Calu3 (cell line): ENCODE measurements at places on chromosomes 12 and 14. TPM values are rescaled to one million over a fixed set of nuclear protein-coding genes. Genes with fewer than 3 reads are reported as not detected.

KLHL33 gene
- total RNA-seq, result not detected in 2 replicates

FGF23 gene
- total RNA-seq, result not detected in 2 replicates

RNASE3 gene
- total RNA-seq, result not detected in 2 replicates

SP7 gene
- not detected in 2 replicates for total RNA-seq

ENDOU gene
- total RNA-seq, result 0.42 TPM in 1 of 2 replicates, not detected in the other

GRCh38 chr12:41923351-41923750, 221.3 kb downstream of the GXYLT1 start:
- no peaks in the 10 kb centered on the region for H3K27me3 ChIP-seq
- no peaks in the 10 kb centered on the region for H3K36me3 ChIP-seq
- peaks cover under 1% of the 10 kb centered on the region for H3K4me1 ChIP-seq
- H3K4me3 ChIP-seq, result no peak overlapping the region
- no peak overlapping the region for H3K27ac ChIP-seq

- H3K4me1 ChIP-seq, result no peaks in the 10 kb centered on the region
- no peaks in the 10 kb centered on the region for H3K27me3 ChIP-seq
- H3K36me3 ChIP-seq, result no peaks in the 10 kb centered on the region
- DNase-seq, result no peak
- no peak overlapping the region for H3K27ac ChIP-seq
These were observed 467.1 kb upstream of the SOX5 start for GRCh38 chr12:24416423-24417109.

GRCh38 chr14:94022532-94023411, 3.4 kb upstream of the OTUB2 start:
- H3K4me1 ChIP-seq, result peaks cover 65% of the 10 kb centered on the region
- no peak for DNase-seq
- no peak overlapping the region for H3K4me3 ChIP-seq
- H3K27me3 ChIP-seq, result no peaks in the 10 kb centered on the region
- H3K27ac ChIP-seq, result peak overlapping the region; percentile 64

DNA sequence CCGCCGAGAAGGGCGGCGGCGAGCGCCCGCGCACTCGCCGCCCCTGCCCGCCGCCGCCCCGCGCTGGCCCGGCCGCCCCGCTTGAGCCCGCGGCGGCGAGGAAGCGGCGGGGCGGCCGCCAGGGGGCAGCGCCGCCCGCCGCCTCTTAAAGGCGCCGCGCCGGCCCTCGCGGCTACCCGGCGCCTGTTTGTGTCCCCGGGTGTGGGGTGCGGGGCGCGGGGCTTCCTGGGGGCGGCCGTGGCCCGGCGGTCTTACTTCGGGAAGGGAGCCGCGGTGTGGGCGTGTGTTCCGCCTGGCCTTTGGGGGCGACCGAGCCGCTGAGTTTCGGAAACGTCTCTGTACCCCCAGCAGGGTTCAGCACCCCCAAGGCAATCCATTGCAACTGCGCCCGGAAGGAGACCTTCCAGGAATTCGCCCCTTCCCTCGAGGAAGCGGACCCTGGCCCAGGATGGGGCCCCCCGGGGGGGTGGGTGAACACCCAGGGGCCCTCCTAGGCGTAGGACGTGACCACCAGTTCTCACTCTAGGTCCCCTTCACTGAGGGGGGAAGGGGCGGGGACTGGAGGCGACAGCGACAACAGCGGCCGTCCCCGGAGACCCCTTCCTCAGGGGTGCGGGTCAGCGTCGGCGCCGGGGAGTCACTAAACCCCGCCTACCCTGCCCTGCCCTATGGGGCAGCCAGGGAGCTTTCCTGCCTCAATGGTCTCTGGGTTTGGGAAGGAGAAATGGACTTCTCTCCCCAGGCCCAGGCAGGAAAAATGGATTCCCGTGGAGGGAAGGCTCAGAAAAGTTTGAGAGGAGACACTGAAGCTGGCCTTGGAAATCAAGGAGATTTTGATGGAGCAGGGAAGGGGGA, at the start of gene ITPK1:
Gene ITPK1, minus strand, starts transcription at position 105 of the 855 bp plus-strand sequence. CDS start 762 bp downstream, outside the sequence.
- peaks cover 41% of the 10 kb centered on the region for H3K36me3 ChIP-seq
- H3K27ac ChIP-seq, result peak within 1 kb of the TSS; percentile 71
- H3K27me3 ChIP-seq, result no peaks in the 10 kb centered on the region
- peak; percentile 59 for DNase-seq
- peak within 1 kb of the TSS; percentile 86 for H3K4me3 ChIP-seq

GRCh38 chr14:80768646-80769045, 172.9 kb downstream of the CEP128 start:
- H3K36me3 ChIP-seq, result no peaks in the 10 kb centered on the region
- no peak for DNase-seq
- no peaks in the 10 kb centered on the region for H3K27me3 ChIP-seq
- no peak overlapping the region for H3K4me3 ChIP-seq
- H3K4me1 ChIP-seq, result no peaks in the 10 kb centered on the region

DNA sequence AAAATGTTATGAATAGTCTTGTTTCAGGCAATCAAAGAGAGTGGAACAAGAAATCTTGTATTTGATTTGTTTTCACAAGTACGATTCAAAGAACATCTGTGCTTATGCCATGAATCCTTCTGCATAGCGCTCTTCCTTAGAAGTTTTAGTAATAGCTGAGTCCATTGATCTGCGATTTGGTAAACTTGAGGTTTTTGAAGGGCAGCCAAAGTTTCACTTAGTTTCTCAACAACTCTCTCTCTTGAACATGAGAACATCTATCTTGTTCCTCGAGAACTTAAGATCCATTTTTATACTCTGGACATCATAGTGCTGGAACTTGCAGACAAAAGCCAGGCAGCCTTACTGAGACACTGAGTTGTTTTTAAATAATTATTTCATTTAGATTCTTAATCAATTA, 96.2 kb upstream of the USP15 start:
- no peak for DNase-seq

- no peak overlapping the region for H3K27ac ChIP-seq
- no peaks in the 10 kb centered on the region for H3K36me3 ChIP-seq
- no peaks in the 10 kb centered on the region for H3K27me3 ChIP-seq
These were observed 705.1 kb downstream of the MED13L start for GRCh38 chr12:115572440-115572839.

GRCh38 chr14:93332397-93332852, 411 bp downstream of the BTBD7 start:
- H3K36me3 ChIP-seq, result peaks cover 32% of the 10 kb centered on the region
- peaks cover 28% of the 10 kb centered on the region for H3K4me1 ChIP-seq
- H3K27ac ChIP-seq, result peak overlapping the region; percentile 97
- DNase-seq, result peak; percentile 67

GRCh38 chr12:8953773-8954402, 4.4 kb upstream of the M6PR start:
- no peak overlapping the region for H3K4me3 ChIP-seq
- DNase-seq, result no peak
- H3K27me3 ChIP-seq, result no peaks in the 10 kb centered on the region
- H3K36me3 ChIP-seq, result peaks cover 18% of the 10 kb centered on the region
- no peak overlapping the region for H3K27ac ChIP-seq

DNA sequence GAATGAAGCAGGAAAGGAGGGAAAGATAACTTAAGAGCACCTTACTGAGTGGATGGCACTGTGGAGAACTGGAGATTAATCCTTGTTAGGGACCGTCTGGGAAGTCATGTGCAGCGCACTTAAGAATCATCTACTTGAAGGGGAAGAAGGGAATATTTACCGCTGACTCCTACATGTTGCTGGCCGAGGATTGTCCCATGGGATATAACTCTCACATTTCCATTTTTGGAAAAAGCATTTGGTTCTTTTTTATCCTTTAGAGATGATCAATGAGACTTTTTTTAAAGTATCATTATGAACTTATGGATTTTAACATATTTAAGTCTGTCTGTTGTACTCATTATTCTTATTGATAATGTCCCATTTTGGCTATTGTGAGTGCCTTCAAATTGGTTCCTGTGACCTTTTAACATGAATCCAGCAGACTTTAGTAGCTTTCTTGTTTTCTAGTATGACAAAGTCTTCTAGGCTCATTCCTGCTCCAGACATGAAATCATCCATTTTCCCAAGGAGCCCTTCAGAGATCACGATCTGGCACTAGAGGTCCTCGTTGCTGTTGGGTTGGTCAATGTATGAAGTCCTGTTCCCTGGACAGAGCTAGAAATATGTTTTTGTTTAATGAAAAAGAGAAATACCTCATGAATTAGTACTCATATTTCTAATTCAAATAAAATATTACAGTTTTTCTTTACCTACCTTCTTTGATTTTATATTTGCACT, 20.2 kb upstream of the FAM234B start:
- no peak overlapping the region for H3K4me3 ChIP-seq
- H3K27me3 ChIP-seq, result peaks cover 78% of the 10 kb centered on the region
- DNase-seq, result no peak
- no peaks in the 10 kb centered on the region for H3K36me3 ChIP-seq
- H3K27ac ChIP-seq, result no peak overlapping the region
- no peaks in the 10 kb centered on the region for H3K4me1 ChIP-seq

DNA sequence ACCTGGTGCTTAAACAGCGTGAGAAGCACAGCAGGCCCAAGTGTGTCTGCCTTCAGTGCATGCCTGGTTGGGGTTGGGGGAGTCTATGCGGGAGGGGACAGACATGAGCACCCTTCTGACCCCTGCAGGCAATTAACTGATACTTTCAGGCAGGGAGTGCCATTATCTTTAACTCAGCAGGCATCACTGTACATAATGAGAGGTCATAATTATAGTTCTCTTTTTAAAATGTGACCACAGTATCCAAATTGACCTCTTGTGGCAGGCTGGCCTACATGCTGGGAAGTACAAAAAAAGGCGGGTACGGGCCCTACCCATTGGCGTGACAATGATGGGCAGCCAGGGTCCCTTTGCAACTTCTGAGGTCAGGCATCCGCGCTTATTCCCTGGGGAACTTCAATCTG, 209.1 kb downstream of the FOXN3 start:
- H3K27ac ChIP-seq, result no peak overlapping the region
- no peak for DNase-seq
- H3K27me3 ChIP-seq, result no peaks in the 10 kb centered on the region
- no peaks in the 10 kb centered on the region for H3K36me3 ChIP-seq
- no peak overlapping the region for H3K4me3 ChIP-seq

GRCh38 chr14:101504096-101504948, 57.0 kb upstream of the DIO3 start:
- no peaks in the 10 kb centered on the region for H3K4me1 ChIP-seq
- H3K27ac ChIP-seq, result no peak overlapping the region
- H3K4me3 ChIP-seq, result no peak overlapping the region
- H3K36me3 ChIP-seq, result no peaks in the 10 kb centered on the region
- H3K27me3 ChIP-seq, result peaks cover 14% of the 10 kb centered on the region

GRCh38 chr14:21136024-21136423, 19.8 kb downstream of the OR5AU1 start:
- H3K27me3 ChIP-seq, result peaks cover 17% of the 10 kb centered on the region
- DNase-seq, result no peak
- no peaks in the 10 kb centered on the region for H3K36me3 ChIP-seq
- H3K27ac ChIP-seq, result no peak overlapping the region

DNA sequence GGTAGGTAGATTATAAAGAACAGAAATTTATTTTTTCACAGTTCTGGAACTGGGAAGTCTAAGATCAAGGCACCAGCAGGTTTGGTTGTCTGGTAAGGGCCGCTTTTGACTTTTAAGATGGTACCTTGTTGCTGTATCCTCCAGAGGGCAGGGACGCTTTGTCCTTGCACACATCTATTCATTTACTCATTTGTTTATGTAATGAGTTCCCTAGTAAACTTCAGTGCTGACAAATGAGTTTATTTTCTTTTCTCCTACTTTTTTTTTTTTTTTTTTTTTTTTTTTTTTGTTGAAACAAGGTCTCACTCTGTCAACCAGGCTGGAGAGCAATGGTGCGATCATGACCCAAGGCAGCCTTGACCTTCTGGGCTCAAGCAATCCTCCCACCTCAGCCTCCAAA, 195.7 kb downstream of the FBXL14 start:
- no peak overlapping the region for H3K27ac ChIP-seq
- no peaks in the 10 kb centered on the region for H3K27me3 ChIP-seq
- H3K4me1 ChIP-seq, result no peaks in the 10 kb centered on the region
- no peaks in the 10 kb centered on the region for H3K36me3 ChIP-seq
- DNase-seq, result no peak
- no peak overlapping the region for H3K4me3 ChIP-seq
